RCC 7860 (cell line): ENCODE measurements at places on chromosomes 16 and 17.
A peak's percentile ranks its signal among the peaks of the same experiment; 100 is the strongest.

DNA sequence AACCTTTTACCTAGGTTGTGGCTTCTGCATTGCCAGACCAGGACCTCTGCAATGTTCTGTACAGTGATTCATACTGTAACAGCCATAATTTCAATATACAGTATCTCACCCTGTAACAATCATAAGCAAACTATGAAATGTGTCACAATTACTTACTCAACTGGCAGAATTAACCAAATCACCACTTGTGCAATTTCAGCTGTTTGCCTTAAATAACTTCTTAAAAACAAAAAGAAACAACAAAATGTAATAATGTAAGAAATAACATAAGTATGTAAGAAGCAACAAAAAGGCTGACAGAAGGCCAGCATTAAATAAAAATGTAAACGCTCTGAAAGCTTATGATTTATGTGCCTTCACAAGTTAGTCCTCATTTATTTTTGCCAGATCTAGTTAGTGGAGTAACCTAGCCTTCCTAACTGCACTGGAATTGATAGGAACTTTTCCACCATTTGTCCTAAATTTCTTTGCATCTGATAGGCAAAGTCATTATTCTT is 96.9 kb downstream of the SKAP1 start:
- no peak for DNase-seq

- no peak for DNase-seq
Observed at GRCh38 chr16:84103678-84104077, 13.1 kb downstream of the MBTPS1 start.

- DNase-seq, result no peak
Observed at GRCh38 chr16:14325502-14326401, 254.6 kb downstream of the MRTFB start.

DNA sequence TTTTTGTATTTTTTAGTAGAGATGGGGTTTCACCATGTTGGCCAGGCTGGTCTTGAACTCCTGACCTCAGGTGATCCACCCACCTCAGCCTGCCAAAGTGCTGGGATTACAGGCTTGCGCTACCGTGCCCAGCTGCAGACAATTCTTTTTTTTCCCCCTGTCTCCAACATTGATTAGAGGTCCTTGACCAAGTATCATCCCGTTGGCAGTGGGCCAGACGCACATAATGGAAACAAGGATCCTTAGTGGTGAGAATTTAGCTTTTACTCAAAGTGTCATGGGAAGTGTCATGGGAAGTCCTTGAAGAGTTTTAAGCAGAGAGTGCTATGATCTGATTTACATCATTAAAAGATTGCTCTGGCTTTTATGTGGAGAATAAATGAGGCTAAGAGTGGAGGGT is 2.1 kb upstream of the FBXO47 start:
- DNase-seq, result no peak

- no peak for DNase-seq
Observed at GRCh38 chr17:284676-285355, 67.8 kb downstream of the RPH3AL start.

DNA sequence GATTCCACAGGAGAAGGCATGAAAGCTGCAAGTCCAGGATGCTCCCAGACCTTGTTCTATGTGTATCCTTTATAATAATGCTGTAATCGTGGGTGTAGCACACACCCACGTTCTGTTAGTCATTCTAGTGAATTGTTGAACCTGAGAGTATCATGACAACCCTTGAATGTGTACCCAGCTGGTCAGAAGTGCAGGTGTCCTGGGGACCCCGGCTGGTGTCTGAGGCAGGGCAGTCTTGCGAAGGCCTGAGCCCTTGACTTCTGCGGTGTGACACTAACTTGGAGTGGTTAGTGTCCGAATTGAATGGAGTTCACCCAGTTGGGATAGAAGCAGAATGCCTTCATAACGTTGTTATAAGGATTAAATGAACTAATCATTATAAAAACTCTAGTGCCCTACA is 218.0 kb upstream of the TNRC6C start:
- DNase-seq, result no peak

GRCh38 chr17:6458460-6458950 is 14.2 kb downstream of the PIMREG start:
- no peak for DNase-seq

DNA sequence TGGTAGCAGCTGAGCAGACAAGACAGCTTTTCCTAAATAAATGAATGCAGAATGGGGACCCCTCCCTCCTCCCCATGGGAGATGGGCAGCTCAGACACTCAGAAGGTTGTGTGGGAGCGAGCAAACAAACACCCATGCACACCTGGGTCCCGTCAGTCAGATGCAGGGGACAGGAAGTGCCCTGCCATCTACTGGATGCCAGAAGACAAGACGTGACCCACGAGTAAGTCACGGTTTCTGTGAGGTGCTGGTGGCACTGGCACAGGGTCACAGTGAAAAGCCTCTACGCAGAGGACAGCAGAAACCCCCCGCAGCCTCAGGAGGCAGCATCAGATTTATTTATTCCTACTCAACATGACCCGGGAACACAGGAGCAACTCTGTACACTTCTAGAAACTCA is 8.4 kb downstream of the HBQ1 start:
- DNase-seq, result no peak

DNA sequence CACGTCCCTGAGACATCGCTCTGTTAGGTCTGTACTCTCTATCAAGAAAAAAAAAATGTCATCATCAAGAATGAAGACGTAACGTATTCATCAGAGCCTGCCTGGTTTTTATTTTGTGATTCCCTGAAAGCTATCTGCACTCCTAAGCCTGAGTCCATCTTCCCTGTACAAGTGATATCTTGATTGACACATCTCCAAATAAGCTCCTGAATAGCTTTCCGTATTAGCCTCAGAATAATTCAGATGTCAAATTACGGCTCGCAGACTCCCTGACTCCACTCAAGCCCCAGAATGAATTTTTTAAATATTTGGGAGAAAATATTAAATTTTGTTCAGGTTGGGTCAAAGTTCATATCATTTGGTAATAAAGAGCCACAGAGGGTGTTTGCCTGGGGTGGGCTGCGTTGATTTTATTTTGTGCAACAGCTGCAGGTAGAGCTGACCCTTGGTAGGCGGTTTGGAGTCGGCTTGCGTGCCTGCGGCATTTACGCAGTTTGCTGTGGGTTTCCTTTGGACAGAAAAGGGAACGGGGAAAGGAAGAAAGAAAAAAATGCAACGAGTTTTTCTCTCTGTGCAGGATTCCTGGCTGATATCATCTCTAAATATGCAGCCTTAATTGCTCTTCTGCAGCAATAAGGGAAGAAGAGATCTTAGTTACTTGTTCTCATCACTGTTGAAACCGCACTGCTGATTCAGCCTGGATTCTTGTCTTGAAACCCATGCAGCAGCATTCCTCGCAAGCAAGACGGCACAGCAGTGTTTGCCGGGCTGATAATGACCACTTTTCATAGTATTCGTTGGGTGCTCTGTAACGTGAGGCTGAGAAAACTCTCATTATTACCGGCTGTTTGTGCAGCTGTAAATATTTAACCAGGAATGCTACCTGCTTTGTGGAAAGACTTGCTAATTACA is 114.7 kb downstream of the IRX3 start:
- no peak for DNase-seq

- DNase-seq, result no peak
Observed at GRCh38 chr16:81480606-81481206, 36.1 kb downstream of the CMIP start.

DNA sequence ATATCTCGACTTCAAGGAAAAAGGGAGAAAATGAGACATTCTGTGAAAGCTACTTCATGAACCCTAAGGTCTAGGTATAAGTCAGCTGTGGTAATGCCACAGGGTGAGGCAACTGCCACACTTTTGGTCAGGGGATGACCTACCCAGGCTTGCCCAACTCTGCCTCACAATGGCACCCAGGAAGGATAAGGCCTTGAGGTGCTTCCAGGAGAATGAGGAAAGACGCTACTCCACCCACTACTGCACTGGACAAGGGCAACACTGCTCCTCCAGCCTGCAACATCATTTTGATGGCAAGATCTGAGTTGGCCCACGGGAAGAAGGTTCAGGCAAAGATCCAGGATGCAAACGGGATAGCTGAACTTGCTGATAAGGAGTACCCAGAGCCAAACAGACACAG is 22.0 kb upstream of the GFOD2 start:
- no peak for DNase-seq

- peak; percentile 24 for DNase-seq
Observed at GRCh38 chr16:88455610-88456355, 2.7 kb downstream of the ZFPM1 start.

DNA sequence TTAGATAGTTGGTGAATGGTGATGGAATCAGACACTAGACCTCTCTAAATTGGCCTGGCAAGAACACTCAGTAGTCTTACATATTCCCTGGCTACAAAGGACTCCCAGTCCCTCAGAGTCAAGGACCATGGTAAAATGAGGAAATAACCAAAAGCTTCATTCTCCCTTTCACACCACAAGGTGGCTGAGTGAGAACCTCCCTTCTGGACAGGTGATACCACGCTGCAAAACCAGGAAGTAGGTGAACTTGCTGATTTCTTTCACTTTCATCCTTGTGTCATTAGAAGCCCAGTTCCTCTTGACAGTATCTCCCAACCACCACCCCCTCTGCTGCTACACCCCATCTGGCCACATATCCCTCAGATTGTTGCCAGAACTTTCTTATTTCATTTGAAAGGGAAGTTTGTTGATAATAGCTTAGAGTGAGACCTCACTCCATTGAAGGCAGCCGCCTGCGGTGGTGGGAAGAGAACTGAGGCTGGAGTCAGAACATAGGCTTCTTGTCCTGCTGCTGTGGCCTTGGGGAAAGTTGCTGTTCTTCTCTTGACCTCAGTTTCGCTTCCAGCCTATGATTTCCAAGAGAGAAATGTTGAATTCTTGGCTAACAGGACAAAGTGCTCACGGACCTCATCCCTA is 290.6 kb upstream of the CCL2 start:
- DNase-seq, result no peak

DNA sequence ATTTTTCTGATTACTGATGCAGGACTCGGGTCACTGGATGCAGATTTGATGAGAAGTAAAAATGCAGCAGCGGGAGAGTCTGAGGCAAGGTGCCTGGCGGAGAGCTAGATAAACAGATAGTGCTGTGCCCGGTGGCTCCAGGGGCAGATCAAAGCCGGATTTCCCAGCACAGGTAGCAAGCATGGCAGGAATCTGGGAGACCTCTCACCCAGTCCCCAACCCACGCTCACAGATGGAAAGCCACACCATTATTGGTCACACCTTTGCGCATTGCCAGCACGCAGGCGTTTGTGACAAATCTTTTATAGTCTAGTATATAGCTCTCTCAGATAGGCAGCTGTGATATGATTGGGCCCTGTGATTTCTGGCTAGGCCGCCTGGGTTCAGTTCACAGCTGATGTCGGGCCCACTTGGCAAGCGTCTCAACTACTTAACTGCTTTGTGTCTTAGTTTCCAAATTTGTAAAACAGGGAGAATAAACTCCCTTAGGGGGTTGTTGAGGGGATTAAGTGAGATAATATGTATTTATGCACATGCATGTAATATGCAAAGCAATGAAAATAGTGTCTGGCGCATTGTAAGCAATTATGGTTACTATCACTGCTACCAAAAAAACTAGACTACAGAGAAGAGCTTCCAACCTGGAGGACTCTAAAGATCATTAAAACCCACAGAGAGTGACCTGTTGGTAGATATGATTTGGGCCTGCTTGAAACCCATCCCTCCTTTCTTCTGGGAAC is 42.0 kb upstream of the NFAT5 start:
- DNase-seq, result no peak

- no peak for DNase-seq
Observed at GRCh38 chr17:9878356-9878755, 26.7 kb downstream of the RCVRN start.

GRCh38 chr17:50275279-50275678 is 1.0 kb downstream of the TMEM92 start:
- DNase-seq, result no peak

- DNase-seq, result no peak
Observed at GRCh38 chr17:82718986-82719685, 2.6 kb downstream of the FN3KRP start.

GRCh38 chr16:55482056-55482455 is 3.1 kb downstream of the MMP2 start:
- DNase-seq, result no peak

DNA sequence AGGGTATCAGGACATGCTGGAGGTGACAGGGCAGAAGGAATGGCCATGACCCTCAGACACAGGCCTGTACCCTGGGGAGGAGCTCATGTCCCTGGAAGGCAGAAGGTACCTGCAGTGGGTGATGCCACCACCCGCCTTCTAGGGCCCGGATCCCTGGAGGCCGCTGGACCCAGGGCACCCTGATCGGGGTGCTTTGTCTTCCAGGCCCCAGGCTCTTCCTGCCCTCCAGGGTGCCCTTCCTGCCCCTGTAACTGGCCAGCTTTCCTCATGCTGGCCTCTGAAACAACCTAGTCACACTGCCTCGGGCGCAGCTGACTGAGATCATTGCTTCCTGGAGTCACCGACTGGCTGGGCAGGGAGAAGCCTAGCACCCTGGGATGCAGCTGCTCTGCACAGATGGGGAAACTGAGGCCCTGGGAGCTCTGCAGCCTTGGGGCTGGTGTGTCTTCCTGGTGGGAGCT is 5.8 kb downstream of the ADCY7 start:
- no peak for DNase-seq

GRCh38 chr17:67506966-67507365 is 129.9 kb downstream of the PITPNC1 start:
- DNase-seq, result peak; percentile 58

GRCh38 chr16:49632795-49633184 is 223.1 kb downstream of the ZNF423 start:
- no peak for DNase-seq

- DNase-seq, result no peak
Observed at GRCh38 chr17:64326420-64327054, 63.5 kb upstream of the TEX2 start.

- DNase-seq, result no peak
Observed at GRCh38 chr16:12084436-12084835, 107.9 kb downstream of the SNX29 start.

DNA sequence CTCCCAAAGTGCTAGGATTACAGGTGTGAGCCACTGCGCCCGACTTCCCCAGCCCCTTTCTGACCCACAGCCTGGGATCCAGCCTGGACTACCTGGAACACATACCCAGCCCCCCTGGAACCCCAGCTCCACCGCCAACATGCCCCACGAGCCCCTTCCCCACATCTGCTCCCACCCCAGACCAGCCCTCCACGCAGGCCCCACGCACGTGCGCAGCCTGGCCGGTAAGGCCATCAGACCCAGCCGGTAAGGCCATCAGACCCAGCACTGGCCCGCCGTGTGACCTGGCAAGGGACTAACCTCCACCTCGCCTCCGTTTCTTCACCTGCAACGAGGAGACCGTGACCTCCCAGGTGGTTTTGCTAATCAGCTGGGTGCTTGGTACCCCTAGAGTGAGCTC is 46.5 kb downstream of the RPH3AL start:
- no peak for DNase-seq

DNA sequence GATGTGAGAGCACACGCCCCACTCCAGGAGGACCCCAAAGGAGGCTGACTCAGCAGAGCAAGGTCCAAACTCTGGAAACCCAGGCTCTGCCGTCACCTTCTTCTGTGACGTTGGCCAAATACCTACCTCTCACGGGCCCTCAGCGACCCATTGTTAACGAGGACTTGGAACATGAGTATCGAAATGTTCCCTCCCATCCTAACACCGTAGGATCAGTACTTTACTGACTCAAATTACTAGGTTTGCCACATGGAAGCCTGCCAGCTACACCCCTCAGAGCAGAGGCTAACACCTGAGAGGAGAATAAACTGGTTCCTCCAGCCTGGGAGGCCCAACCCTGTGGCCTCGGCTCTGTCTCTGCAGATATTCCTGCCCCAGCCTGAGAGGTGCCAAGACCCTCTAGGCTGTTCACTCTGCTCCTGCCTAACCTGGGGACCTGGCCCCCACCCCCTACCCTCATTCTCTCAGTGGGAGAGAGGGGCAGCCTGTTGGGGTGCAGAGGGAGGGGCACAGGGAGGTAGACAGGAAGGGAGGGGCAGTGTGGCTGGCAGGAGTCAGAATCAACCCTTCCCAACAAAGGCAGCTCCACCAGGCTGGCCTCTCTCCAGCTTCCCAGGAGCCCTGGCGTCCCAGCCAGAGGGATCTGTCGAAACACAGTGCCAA is 4.4 kb downstream of the PITPNM3 start:
- no peak for DNase-seq
